ENCODE measurements at places on chromosomes 5 and 9.
A peak's percentile ranks its signal among the peaks of the same experiment; 100 is the strongest.

DNA sequence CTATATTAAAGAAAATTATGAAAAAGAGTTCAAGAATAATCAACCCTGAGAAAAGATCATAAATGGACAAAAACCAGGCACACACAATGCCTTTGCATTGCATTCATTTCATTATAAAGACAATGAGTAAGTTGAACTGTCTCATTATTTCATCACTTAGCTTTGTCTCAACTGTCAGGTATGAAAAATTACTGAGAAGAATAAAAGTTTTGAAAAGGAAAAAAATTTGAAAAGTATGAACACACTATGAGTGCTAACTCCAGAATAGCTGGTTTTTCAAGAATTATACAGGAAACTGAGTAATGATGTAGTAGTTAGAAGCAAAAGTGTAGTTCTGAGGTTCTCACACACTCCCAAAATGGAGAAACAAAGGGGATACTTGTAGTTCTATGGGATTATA is 16.3 kb upstream of the ANXA1 start:
- no peak for DNase-seq

DNA sequence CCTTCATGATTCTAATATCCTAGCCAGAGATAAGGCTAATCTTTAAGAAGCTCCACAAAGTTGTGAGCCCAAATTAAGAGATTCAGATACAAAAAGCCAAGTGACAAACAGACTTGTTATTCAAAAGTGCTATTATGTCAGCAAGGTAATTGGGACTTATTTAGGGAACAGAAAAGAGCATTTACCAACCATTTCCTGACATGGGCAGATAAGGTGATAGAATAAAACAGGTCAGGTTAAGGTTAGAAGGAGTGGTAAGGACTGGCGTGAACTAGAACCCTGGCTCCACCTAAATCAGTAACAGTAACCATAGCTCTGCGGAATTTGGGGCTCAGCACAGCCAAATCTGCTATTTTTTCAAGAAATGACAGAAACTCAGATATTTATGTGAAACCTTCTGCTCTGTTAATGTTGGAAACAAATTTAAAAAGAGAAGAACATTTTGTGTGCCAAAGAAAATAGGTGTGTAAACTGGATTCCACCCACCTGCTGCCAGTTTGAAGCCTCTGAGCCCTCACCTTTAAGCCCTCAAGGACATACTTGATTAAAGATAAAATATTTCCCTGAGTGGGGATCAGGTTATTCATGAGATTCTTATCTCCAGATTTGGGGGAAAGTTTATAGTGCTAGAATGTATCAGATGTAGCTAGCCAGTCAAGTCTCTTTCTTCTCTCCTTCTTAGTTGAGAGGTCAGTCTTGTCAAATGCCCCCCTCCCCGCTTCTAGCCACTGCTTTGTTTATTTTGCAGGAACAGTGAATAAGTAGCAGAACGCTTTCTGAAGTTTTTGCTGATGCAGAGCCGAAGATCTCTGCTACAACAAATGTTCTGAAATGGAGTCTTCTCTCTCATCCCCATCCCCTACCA is 10.2 kb upstream of the ERMP1 start:
- DNase-seq = no peak

- DNase-seq = no peak
Observed at GRCh38 chr5:120134944-120135343, 329.2 kb upstream of the PRR16 start.

- DNase-seq = no peak
Observed at GRCh38 chr9:113956901-113957300, 80.8 kb downstream of the ZNF618 start.

- DNase-seq = no peak
Observed at GRCh38 chr5:5798041-5798440, 375.6 kb downstream of the ICE1 start.

DNA sequence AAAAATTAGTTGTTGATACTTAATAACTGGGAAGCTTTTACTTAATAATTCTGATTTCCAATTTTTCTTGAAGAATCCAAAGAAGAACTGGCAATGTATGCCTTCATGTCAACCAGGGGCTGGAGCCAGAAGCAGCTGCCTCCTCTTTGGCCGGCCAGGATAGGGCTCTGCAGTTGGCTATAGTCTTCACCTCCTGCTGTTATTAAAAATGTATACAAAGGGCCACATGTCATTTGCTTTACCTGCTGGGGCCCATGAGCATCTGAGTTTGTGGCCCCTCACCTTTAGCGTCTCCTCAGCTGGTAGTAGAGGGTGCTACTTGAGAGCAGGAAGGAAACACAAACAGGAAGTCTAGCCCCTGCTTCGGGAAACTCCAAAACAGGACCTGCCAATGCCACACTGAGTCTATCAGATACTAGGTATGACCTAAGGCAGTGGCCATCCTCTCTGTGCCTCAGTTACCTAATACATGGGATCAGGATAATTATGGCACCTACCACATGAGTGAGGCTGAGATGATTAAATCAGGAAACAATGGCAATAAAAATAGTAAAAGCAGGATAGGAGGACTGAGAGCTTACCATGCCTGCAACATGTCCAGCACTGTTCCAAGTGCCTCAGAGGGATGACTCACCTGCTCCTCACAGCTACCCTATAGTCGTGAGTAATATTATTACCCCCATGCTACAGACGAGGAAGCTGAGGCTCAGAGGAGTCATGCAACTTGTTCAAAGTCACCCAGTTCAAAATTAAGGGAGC is 21.3 kb downstream of the CCDC69 start:
- DNase-seq = peak; percentile 38

DNA sequence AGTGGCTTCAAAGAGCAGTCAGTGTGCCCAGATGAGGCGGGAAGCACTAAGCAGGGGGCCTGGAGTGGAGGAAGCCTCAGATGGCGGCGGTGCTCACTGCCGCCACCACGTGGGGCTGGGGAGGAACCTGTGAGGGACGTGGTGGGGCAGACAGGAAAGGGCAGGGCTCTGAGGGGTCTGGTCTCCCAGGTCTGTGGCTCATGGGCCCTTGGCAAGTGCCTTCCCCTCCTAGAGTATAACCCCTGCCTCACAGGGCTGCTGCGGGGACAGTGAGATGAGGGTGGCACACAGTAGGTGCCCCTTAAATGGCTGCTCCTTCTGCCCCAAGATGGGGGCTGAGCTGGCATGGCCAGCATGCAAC is 26.6 kb downstream of the NR5A1 start:
- no peak for DNase-seq

GRCh38 chr5:177372910-177373309 is 11.3 kb upstream of the SLC34A1 start:
- DNase-seq = no peak

DNA sequence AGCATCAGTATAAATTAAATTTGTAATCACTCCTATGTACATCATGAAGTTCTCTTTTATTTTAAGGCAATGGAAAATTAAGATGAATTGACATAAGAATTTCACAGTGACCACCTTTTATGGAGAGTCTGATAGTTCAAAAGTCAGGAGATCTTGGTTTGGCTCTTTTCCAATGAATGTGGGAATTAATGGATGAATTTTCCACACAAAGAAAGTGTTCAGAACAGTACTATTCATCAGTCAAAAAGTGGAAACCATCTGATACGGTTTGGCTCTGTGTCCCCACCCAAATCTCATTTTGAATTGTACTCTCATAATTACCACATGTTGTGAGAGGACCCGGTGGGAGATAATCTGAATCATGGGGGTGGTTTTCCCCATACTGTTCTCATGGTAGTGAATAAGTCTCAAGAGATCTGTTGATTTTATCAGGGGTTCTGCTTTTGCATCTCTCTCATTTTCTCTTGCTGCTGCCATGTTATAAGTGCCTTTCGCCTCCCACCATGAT is 24.5 kb downstream of the CCDC125 start:
- peak; percentile 7 for DNase-seq

GRCh38 chr9:136969774-136970173 is 7.5 kb upstream of the PTGDS start:
- DNase-seq = no peak

DNA sequence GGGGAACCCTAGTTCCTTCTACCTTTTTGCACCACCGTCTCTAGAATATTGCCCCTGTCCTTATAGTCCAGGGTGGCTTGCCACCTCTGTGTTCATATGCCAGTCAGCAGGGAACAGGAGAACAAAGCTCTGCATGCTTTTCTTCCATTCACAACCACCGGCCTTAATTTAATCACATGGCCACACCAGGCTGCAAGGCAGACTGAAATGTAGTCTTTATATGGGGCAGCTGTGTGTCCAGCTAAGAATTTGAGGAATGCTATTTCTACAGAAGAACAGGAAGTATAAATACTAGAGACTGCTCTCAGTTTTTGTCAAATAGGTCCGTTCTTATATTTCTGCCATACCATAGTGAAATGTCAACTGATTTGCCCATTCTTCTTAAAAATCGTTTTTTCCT is 5.8 kb downstream of the C5orf22 start:
- DNase-seq = no peak

DNA sequence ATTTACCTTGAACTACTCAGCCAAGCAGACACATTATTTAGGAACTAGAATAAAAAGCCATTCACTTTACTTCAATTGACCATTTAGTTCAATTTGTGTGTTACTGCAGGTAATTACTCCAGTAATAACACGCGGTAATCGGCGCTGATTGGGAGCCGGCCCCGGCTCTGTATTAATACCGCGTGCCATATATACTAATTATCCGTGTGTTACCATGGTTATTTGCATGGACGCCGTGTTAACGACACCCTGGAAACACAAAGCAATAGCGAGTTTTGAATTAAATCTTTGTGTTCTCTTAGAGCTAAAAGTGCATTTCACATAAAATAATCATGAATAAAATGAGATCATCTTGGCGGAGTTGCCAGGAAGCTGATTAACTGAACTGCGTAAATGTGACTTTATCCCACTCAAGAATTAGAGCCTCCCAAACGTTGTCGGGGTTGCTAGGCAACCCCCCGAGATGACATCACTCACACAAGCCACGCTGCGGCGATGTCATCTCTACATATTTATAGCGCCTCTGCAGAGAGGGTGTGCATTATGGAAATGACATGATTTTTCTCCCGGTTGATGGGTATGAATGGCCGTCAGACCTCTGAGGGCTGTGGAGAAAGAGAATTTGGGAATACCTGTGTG is 41.4 kb upstream of the RNU6ATAC start:
- DNase-seq = no peak

DNA sequence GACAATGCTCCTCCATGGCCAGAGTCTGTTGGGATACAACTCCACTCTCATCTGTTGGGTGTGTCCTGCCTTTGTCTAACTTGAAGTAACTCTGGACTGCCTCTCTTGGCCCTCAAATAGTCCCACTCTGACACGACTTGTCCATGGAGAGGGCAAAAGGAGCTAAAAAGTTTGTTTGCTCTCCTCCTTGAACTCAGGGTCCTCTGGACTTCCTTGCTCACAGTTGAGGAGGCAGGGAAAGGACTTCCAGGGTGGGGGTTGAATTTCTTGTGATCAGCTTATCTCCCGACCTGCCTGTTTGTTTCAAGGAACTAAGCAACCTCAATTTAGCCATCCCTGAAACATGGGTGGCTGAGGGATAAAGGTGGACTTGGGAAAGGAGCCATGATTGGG is 11.7 kb downstream of the DNAJB5 start:
- DNase-seq = no peak

GRCh38 chr5:148760945-148761638 is 65.3 kb upstream of the ADRB2 start:
- no peak for DNase-seq

DNA sequence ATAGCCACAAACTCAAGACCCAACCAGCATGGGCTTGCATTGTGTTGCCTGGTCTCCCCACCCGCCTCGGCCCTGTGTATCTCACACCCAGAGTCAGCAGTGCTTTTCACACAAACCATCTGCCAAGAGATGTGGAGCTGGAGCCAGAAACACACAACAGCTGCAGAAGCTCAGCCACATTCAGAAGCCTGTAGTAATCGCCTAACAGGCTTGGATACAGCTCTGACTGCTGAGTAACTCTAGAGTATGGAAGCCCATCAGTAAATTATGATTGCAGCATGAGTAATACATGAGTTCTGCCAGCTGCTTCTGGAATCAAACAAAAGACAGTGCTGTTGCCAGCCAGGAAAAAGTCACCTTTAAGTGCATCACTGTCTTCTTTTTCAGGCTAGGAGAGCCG is 16.0 kb downstream of the TEK start:
- DNase-seq = no peak

DNA sequence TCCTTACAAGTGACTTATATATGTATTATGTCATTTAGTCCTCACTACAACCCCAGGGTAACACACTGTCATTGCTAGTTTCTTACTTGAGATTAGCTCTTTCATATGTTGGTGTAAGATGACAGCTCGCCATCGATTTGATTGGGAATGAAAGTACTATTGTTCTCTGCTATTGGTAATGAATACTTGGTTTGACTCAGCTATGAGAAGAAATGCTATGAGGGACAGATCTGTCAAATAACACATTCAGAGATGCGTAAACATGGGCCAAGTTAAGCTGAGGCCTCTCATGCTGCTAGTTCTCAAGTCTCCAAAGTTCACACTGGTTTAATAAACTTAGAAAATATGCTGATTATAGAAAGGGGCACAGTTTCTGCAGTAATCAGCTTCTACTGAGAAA is 142.7 kb downstream of the SGCD start:
- no peak for DNase-seq

DNA sequence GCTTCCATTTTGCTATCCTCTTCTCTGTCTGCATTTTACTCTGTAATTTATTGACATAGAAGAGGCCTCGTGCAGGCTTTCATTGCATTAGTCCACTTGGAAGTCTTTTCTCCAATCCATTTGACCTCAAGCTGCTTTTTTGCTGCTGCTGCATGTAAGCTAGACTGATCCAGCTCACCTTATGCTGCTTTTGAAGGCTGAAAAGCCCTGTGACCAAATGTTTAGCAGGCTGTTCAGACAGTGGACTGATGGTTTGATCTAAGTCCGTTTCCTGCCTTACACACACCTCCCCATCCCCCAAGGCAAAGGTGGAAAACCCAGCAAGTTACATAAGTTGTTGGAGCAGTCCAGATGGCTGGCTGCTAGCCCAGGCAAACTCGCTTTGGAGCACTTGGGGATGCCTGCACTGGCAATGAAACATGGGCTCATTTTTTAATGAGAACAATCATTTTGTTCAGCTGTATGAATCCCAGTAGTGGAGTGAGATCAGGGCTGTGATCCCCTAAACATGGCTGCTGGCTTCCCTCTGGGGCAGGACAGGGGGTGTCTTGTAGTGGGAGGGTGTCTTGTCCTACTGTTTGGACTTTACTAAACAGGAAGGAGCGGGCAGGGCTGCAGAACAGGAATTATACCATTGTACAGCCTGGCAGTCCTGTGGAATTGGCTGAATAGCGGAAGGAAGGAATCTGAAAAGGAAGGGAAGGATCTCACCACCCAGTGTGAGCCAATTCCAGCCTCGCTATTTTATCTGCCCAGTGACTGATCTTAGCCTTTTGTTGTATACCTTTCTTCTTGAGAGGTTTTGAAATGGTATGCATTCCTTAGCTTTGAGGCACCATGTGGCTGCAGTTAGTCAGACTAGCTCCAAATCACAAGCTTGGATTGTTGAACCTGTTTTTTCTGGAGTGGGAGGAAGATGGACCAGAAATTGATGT is 212.0 kb downstream of the ARHGAP26 start:
- DNase-seq = no peak

- DNase-seq = no peak
Observed at GRCh38 chr9:33108472-33108871, 32.0 kb upstream of the SMU1 start.

GRCh38 chr9:92180669-92181181 is 65.5 kb upstream of the SPTLC1 start:
- DNase-seq = no peak

Data from T-helper 2 cell treated with Interferon-gamma antibody and Interleukin-4, amounts not matched to agents 5 μg/mL and 100 μg/mL, for 36 hours (primary cell).